ENCODE measurements at places on chromosomes 4 and X. TPM values are rescaled to one million over a fixed set of nuclear protein-coding genes. Genes with fewer than 3 reads are reported as not detected.

Gene XIAP
- total RNA-seq: 38.9 TPM

DNA sequence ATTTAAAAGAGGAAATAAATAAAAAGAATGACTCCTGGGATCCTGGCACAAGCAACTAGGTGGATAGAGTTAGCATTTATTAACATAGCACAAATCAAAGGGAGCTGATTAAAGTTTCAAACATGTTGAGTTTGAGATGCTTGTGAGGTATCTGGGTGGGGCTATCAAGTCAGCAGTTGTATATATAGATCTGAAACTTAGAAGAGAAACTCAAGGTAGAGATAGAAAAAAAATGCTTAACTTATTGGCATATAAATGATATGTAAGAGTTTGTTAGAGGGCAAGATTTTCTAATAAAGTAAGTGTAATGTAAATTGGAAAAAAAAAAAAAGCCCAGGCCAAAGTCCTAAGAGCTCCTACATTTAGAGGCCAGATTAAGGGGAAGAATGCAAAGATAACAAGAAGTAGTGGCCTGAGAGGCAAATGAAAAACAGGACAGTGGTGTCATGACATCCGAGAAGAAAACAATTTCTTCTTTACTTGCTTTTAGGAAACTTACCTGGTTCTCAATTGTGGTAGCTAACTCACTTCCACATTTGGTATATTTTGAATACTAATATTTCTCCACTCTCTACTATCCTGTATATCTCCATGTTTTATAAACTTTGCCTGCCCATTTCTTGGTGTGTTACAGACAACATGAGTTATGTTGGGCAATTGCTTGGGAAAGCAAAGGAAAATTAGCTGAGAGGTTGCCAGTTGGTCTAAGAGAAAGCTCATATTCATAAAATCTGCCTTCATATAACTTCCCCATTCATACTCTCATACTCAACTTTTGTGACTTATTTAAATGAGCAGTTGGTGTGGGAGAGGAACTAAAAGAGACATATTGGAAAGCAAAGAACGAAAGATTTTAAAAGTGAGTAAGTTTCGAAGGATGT, 169.2 kb downstream of the PARM1 start:
- no peak for DNase-seq

GRCh38 chrX:43582540-43582913, 73.6 kb upstream of the MAOA start:
- no peak for DNase-seq

Gene XG
- total RNA-seq: not detected

- no peak for DNase-seq
These were observed 32.3 kb downstream of the FAT1 start for GRCh38 chr4:186691396-186691795.

DNA sequence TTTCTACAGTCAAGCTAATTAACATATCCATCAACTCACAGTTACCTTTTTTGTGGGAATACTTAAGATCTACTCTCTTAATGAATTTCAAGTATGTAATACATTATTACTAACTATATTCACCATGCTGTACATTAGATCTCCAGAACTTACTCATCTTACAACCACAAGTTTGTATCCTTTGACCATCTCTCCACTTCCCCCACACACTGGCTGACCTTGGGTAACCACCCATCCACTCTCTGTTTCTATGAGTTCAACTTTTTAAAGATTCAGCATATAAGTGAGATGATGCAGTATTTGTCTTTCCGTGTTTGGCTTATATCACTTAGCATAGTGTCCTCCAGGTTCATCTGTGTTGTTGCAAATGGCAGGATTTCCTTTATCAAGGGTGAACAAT, 30.5 kb upstream of the MAGED1 start:
- DNase-seq: no peak

- DNase-seq: no peak
These were observed 22.0 kb downstream of the AFAP1 start for GRCh38 chr4:7917669-7918068.

DNA sequence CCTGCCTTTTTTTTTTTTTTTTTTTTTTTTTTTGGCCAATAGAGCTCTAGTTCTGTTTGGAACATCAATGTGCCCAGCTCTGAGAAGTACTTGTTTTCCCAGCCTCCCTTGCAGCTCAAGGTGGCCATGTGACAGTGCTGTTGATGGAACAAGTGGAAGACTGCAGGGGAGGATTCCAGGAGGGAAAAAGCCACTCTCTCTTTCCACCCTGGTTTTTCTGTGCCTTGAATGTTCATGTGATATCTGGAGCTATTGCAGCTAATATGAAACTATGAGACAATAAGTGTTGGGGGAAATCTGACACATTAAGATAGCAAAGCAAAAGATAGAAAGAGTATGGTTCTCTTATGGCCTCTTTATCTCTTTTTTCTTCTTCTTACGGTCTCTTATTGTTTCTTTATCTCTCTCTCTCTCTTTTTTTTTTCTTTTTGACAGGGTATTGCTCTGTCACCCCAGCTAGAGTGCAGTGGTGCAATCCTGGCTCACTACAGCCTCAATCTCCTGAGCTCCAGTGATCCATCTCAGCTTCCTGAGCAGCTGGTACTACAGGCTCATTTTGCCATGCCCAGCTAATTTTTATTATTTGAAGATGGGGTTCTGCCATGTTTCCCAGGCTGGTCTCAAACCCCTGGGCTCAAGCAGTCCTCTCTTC, 192.0 kb upstream of the LNX1 start:
- DNase-seq: no peak

Gene TMEM154
- 3.1 TPM for total RNA-seq

- DNase-seq: no peak
These were observed 249.1 kb downstream of the GBA3 start for GRCh38 chr4:22941688-22942375.

- DNase-seq: no peak
These were observed 1.2 kb upstream of the DNAJB14 start for GRCh38 chr4:99947608-99948007.

Gene RNF175
- total RNA-seq: not detected

DNA sequence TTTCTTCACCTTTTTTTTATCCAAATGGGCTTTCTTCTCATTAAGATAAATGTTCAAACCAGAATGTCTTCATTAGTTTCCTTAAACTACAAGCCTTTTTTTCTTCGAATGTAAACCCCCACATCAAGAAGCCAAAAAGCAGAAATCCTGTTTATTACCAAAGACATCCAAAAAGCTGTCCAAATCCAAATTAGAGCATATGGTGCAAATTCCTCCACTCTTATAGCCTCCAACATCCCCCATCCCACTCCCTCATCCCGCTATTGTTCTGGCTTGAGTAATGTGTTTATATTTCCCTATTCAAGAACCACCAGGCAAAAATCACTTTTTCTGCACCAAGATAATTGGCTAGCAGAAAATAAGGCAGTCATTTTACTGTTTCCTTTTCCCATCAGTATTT, 315.1 kb upstream of the ADGRL3 start:
- DNase-seq: no peak

Gene RHOXF2B
- not detected for total RNA-seq

Gene LINC00632
- 181 TPM for total RNA-seq

DNA sequence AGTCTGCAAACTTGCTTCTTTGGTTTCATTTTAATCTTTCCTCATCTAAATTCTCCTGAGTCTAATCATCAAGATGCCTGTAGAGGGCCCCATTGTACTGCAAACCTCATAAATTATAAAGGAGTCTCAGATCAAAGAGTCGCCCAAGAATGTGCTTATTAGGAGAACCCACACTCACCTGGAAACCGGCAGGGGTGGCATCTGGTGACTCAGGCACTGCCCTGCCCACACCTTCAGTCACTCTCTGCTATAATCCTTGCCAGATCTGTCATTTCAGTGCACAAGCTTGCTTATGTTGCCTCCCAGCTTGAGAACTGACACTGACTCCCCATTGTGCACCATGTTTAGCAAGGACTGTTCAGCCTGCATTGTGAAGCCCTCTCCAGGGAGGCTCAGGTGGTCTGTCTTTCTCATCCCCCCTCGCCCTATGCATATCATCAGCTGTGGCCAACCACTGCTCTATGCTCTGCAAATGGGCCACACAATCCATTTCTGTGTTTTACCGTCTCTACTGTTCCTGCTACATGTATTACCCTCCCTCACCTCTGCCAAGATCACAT, 12.4 kb downstream of the EPGN start:
- DNase-seq: peak; percentile 76

- no peak for DNase-seq
These were observed 342.9 kb downstream of the CFAP299 start for GRCh38 chr4:80678413-80678812.

DNA sequence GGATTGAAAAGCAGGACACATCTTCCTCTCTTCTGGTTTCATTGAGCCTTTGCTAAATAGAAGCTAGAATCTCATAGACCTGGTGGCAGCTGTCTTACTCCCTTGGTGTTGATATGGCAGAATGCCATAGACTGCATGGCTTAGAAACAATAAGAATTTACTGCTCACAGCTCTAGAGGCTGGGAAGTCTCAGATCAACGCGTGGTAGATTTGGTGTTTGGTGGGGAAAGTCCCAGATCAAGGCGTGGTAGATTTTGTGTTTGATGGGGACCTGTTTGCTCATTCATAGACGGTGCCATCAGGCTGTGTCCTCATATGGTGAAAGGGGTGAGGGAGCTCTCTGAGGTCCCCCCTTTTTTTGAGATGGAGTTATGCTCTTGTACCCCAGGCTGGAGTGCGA, 57.6 kb upstream of the PPP2R3B start:
- no peak for DNase-seq

DNA sequence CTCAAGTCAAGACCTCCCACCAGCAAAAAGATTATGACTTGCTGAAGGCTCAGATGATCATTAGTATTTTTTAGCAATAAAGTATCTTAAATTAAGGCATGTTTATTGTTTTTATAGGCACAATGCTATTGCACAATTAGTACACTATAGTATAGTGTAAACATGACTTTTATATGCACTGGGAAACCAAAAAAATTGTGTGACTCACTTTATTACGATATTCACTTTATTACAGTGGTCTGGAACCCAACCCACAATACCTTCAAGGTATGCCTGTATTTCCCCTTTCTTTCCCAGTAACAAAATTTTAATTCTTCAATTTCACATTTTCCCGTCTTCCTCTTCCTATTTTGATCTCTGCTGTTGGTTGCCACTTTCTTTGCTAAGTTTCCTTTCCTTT, 37.7 kb downstream of the ZCCHC12 start:
- no peak for DNase-seq

DNA sequence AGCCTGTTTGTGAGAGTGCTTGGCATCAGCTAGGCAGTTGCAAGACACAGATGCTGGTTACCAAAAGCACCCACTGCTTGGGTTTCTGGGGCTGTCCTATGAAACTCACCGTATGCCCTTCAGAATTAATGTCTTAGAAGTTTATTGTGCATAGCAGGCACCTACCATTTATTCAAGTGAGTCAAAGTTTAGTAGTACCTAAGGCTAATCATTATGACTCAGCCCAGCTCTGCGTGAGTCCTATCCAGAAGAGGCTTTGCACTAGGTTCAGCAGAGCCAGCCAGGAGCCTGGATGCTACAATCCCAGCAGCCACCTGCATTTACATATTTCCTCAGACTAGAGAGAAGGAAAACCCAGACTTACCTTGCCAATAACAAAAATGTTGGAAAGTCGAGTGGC, 4.2 kb downstream of the RPS4X start:
- DNase-seq: peak; percentile 45

DNA sequence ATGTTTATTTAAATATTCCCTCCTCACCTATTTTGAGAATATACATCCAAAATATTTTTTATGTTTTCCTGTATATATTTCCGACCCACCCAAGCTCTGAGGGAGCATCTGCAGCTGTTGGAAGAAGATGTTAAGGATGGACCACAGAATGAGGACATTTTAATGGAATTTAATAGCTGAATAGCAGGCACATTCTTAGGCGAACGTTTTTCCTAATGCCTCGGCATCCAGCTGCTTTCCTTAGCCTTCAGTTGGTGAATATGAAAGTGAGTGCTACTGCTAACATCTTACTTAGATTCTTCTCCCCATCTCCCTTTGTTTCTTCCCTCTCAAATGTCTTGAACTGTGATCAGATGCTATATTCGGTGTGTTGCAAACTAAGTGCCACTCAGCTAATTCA, 158.0 kb upstream of the CTSO start:
- DNase-seq: no peak

DNA sequence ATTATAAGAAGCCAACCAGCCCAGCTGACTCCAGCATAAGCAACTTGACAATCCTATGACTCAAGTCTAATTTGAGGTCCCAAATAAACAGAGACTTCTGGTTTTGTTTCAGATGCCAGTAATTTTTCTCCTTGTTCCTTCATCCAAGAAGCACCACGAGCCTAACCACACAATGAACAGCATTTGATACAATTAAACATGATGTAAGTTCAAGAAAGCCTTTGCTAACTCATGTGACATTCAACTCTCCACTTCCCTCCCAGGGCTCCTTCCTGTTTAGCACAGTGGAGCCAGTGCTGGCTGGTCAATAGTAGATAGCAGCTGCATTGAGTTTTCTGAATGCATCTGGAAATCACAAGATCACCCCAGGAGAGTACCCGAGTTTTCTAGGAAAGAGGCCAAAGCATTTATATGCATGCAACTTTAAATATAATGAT, 206.3 kb downstream of the ARHGAP24 start:
- DNase-seq: peak; percentile 91

DNA sequence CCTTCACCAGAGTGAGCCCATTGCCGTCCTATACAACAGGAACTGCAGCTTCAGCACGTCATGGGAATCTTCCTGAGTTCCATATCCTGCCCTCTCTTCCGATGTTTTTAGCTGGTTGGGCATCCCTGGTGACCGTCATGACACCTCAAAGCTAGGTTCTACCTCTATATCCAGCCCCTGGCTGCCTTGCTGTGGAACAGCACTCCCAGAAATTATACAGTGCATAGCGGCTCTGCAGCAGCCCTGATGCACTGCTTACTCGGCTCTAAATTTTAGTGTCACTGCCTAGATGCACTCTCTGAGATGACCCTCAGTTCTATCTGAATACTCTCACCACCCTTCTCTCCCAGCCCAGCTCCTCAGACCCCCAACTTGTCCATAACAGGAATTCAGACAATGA, 44.3 kb downstream of the ARHGEF38 start:
- no peak for DNase-seq

Gene GDPD2
- total RNA-seq: not detected

Gene GAB3
- 0.09 TPM for total RNA-seq

DNA sequence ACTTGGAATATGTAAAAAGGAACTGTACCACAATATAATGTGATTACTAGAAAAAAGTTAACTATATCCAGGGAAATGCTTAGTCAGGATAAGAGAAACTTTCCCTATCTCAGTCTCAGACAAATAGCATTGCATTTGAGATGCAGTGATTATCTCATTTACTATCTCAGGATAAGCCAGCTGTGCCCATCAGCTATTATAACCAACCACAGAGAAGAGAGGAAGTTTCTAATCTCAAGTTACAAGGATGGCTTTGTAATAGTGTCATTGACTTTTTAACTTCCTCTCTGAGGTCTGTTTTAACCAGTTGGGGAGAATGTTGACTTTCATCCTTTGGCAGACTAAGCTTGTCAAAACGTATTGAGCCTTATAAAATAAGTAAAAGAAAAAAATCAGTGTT, 56.5 kb downstream of the SNX25 start:
- DNase-seq: peak; percentile 88

- no peak for DNase-seq
These were observed 277.8 kb downstream of the TENM3 start for GRCh38 chr4:182521011-182521410.

DNA sequence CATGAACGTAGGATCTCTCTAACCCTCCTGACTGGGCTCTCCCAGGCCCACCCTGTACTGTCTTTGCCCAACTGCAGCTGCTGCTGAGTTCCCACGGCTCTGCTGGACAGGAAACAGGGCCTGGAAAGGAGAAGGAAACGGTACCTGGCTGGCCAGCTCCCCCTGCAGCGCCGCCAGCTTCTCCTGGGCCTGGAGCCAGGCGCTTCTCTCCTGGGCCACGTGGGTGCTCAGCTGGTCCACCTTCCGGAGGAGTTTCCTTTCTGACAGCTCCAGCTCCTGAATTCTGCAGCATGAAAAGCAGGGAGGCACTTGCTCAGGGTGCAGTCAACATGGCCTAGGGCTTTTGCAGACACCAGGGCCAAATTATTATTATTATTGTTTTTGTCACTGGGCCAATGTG, 6.5 kb downstream of the C4orf50 start:
- no peak for DNase-seq

All from HFFc6 (cell line).